ENCODE measurements at places on chromosomes 3 and 15. TPM values are rescaled to one million over a fixed set of nuclear protein-coding genes. Genes with fewer than 3 reads are reported as not detected.

DNA sequence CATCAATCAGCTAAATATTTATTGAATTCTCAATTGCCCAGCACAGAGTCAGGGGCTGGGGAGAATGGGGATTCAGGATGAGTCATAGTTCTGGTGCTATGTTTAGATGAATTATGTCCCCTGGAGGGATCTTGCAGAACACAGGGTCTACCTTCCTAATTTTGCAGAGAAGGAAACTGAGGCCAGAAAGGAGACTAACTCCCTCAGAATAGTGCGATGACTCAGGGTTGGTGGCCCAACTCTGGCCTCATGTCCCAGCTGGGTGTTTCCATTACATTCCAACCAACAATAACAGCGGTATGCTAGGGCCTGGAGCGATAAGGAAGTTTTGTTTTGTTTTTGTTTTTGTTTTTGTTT is 270.9 kb downstream of the TLE3 start:
- DNase-seq: no peak

- peak; percentile 97 for DNase-seq
Observed at GRCh38 chr15:75625542-75626347, at the start of gene SNUPN. Gene SNUPN (minus strand): TSS chr15:75625725. CDS start chr15:75621051, 4,674 bp downstream.

GRCh38 chr15:65824031-65824743 is 32.1 kb upstream of the DENND4A start:
- peak; percentile 78 for DNase-seq

DNA sequence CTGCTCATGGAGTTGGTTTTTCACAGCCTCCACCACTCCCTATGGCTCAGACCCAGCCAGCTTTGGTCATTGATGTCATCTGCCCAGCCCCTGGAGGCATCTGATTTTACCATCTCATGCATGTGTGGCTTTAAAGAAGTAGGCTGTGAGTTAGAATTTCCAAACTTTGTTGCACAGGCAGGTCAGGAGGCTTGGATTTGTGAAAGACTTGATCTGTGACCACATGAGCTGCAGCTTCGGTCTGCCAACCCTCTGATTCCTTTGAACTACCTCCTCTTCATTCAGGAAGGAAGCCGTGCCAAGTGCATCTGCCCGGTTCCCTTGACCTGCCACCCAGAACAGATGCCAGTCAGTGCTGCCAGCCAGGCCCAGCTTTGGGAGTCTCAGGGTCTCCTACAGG is 9.2 kb downstream of the CTXND1 start:
- DNase-seq: no peak

DNA sequence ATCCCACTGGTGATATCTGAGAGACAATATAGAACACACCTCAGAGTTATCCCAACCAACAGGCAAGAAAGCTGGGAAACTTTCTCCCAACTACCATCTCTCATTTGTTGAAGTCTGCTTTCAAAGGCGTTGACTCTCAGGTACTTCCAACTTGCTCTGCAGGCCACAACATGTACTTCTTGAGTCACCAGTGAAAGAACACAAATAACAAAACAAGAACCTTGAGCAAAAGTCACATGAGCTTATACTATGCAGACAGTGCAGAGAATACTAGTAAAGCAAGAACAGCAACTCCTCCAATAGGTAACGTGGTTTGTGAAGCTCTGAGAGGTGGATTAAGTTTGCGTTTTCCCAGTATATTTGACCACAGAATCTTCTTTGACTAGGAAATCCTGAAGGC is 20.6 kb downstream of the SNTN start:
- DNase-seq: no peak

DNA sequence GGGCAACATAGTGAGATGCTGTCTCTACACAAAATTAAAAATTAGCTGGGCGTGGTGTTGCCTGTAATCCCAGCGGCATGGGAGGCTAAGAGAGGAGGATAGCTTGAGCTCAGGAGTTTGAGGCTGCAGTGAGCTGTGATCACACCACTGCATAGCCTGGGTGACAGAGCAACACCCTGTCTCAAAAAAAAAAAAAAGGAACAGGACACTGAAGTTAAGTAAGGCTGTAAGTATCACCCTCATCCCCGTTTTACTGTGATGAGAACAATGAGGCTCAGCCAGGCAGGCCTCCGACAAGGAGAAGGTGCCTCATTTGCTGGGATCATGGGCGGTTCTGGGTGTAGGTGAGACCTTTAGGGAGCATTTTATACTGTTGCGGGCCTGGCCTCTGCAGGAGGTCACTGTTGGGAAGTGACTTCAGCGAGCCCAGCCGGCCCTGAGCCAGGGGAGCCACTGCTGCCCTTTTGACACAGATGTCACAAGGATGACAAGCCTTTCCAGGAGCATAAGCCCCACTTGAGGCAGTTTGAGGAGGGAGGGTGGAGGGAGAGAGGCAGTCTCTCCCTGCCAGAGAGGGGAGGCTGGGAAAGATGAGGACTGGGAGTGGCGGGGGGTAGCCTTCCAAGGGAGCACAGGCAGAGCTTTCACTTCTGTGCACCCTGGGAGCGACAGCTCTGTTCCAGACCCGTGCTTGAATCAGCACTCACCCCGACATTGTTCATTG is 30.8 kb downstream of the IRAK2 start:
- DNase-seq: no peak

Gene MAP6D1
- 0.55 TPM for total RNA-seq

Gene CCR8
- total RNA-seq: not detected

Gene C3orf22
- not detected for total RNA-seq

Gene ILDR1
- 36.8 TPM for total RNA-seq
